ENCODE measurements at places on chromosomes 4 and X.

GRCh38 chr4:36020351-36020750 lies 224.0 kb downstream of the ARAP2 start:
- DNase-seq, result no peak

- no peak for DNase-seq
Observed at GRCh38 chr4:121989715-121990114, 37.9 kb upstream of the TRPC3 start.

DNA sequence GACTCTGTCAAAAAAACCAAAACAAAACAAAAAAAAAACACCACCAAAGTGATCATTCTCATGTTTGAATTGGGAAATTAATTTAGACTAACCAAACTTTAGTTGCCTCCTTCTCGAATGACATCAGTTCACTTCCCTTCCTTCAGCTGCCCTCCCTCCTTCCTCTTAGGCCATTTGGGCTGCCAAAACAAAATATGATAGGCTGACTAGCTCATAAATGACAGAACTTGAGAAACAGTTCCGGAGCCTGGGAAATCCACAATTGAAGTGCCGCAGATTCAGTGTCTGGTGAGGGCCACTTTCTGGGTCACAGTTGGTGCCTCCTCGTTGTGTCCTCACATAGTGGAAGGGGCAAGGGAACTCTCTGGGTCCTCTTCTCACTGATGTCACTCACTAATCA lies 16.1 kb upstream of the WAS start:
- DNase-seq, result no peak

DNA sequence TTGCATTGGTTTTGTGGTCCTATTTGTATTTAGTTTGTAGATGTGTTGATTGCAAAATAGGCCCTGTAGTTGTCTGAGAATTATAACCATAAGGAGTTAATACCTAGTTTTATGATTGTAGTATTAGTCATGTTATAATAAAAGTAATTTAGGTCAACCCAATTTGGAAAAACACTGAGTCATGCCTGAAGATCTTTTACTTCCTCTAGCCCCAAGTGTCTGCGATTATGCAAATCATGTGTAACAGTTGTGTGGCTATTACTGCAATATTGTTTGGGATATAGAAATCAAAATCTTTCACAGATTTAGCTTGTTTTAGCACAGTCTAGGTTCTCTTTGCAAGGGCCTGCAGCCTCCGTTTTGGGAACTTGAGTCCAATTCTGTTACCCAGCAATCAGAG lies 12.6 kb downstream of the SRD5A3 start:
- peak; percentile 50 for DNase-seq

GRCh38 chr4:150518559-150518958 lies 63.4 kb upstream of the MAB21L2 start:
- DNase-seq, result peak; percentile 48

- no peak for DNase-seq
Observed at GRCh38 chr4:52551487-52551886, 107.6 kb downstream of the USP46 start.

GRCh38 chrX:19086102-19086772 lies 36.0 kb downstream of the ADGRG2 start:
- no peak for DNase-seq

DNA sequence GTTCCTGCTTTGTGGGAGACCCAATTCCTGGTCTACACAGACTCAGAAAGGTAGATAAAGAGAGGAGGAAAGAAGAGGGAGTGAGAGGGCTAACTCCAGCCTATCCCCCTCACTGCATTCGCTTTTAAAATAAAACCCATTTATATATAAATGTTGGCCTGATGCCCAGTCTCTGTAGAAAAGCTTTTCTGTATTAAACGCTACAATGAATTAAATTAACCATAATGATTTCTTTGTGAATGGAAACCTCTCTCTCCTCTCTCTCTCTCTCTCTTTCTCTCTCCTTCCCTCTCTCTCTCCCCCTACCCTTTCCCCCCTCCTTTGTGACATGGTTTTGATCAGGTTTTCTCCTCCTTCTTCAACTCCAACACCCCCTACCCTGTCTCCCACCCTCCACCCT lies 34.8 kb downstream of the PJA1 start:
- DNase-seq, result no peak

GRCh38 chr4:67651536-67651935 lies 49.4 kb downstream of the UBA6 start:
- DNase-seq, result no peak

- no peak for DNase-seq
Observed at GRCh38 chr4:3420956-3421355, 20.8 kb upstream of the HGFAC start.

GRCh38 chr4:89837385-89837992 lies 528 bp upstream of the SNCA start:
- peak; percentile 25 for DNase-seq

DNA sequence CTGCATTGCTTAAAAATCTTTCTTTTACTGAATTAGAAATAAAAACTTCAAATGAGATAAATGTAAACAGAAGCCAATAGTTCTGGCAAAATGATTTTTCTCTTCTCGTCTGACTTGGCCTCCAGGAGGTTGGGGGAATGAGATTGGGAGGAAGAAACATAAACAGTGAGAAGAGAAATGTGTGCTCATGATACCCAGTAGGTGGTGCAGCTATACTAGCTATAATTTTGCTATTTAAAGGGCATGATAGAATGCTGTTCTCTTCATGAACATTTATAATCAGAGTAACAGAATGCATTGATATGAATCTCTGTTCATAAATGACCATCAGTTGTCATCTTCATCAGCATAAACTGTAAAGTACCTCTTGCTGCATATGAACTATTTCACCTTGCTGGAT lies 85.5 kb downstream of the TACR3 start:
- DNase-seq, result no peak

GRCh38 chrX:81208916-81209315 lies 7.0 kb downstream of the SH3BGRL start:
- DNase-seq, result no peak

GRCh38 chr4:41360921-41361793 lies 104.4 kb downstream of the UCHL1 start:
- no peak for DNase-seq

GRCh38 chrX:69387567-69388487 lies 116.3 kb upstream of the NALF2 start:
- peak; percentile 59 for DNase-seq

DNA sequence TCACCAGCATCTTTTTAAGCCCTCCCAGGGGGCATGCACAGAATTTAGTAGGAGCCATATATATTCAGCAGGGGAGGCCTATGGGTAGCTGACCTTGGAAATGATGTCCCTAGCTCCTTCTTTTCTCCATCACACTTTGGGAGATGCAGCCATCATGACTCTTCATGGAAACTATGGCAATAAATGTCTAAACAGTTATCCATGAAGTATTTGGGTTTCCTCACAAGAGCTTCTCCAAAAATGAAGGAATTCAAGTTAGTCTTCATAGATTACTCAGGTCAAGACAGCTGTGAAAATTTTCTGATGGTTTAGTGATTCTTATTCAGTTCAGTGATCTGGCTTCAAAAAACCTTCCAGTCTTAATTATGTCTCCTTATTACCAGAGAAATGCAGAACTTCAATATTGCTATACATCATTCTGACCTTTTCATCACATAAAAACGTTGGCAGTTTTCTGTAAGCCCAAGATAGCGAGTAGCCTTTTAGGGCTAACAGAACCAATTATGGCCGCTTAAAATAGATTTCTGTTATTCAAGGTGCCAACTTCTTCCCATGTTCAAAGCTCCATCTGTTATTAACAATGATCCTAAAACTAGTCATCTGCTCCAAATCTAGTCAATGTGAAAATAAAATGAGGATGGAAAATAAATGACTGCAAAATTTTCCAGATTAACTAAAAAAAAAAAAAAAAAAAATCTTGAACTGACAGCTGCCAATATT lies 52.5 kb downstream of the TMEM156 start:
- no peak for DNase-seq

DNA sequence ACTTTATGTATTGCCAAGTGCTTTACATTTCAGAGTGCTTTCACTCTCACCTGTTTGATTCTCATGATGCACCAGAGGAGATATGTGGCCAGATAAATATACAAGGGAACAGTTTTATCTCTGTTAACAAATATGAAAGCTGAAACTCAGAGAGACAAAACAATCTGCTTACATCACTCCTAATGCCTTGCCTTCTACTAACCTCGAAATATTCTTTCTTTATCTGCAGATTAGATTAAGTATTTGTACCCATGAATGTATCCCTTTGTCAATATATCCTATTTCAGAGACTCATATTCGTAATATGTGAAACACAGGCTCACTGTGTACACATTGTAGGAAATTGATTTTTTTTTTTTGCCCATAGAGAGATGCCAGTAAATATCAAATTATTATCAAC lies 178.1 kb downstream of the NWD2 start:
- DNase-seq, result no peak

DNA sequence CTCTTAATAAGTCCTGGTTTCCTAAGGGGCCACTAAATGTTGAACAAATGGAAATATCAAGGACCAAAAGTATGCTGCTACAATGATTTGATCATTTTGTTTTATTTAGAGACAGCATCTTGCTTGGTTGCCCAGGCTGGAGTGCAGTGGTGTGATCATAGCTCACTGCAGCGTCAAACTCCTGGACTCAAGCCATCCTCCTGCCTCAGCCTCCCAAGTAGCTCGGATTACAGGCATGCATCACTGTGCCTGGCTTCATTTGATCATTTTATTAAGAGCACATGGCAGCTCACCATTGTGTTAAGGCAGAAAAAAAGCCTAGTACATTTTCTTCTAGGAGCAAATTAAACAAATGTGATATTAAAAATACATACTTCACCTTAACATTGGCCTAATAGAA lies 52.7 kb downstream of the DCLK2 start:
- DNase-seq, result no peak

- no peak for DNase-seq
Observed at GRCh38 chr4:63325140-63325539, 1084.1 kb downstream of the TECRL start.

DNA sequence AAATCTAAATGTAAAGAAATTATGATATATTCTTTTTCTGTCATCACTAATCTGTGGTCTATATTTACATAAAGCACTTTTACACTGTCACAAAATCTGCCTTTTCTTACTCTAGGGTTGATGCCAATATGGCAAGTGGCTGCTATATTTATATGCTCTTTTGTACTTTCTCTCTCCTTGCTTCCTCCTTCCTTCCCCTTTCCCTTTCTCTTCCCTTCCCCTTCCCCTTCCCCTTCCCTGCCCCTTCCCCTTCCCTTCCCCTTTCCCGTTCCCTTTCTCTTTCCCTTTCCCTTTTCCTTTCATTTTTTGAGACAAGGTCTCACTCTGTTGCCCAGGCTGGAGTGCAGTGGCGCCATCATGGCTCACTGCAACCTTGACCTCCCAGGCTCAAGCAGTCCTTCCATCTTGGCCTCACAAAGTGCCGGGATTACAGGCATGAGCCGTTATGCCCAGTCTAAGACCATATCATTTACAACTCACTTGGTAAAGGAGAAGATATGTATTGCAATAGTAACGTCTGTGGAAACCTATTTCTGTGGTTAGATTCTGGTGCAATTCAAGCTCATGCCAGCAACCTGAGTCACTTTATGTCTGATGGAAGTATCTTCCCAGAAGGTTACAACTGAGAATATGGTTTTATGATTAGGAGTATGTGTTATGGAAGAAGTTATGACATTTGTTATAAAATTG lies 13.9 kb upstream of the PLAC8 start:
- DNase-seq, result no peak

DNA sequence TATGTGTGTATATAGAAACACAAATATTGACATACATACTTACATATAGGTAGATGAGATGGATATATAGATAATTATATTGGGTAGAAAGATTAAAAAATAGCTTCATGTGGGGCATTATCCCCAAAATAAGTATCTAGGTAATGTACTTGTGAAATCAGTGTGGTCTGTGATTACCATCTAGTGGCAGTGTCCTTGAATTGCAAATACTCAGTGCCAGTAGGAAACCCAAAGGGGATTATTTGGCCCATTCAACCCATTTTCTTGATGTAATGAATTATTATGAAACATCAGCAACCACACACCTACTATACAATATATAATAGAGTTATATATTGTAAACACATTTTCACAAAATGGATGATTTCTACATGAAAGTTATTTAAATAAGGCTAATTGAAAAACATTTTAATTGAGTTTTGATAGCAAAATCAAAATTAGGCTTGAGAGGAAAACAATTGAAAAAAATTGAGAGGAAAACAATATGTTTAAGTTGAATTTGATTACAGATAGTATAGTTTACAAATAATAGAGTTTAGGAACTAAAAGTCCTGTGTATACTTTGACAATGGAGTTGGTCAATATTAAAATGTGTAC lies 389.4 kb downstream of the GALNTL6 start:
- peak; percentile 1 for DNase-seq

- no peak for DNase-seq
Observed at GRCh38 chrX:9037296-9037695, 3.4 kb upstream of the FAM9B start.

GRCh38 chr4:6404611-6405396 lies 67.6 kb downstream of the PPP2R2C start:
- DNase-seq, result no peak

DNA sequence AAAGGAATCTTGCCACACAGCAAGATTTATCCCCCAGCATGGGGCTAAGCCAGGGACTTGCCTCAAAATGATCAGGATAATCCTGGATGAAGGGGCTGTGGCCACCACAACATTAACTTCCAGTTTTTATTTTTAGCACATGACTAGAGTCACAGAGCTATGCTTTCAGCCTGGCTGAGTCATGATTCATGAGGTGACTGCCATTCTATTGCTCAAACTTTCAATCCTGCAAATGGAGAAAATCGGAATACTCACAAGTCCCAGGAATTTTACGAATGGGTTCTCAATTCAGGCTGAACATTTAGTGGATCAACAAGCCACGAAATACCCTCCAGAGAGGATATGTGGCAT lies 70.7 kb upstream of the HPGD start:
- DNase-seq, result no peak

- no peak for DNase-seq
Observed at GRCh38 chr4:996030-996996, 3.1 kb upstream of the SLC26A1 start.

GRCh38 chr4:107120661-107121060 lies 84.5 kb upstream of the DKK2 start:
- no peak for DNase-seq

DNA sequence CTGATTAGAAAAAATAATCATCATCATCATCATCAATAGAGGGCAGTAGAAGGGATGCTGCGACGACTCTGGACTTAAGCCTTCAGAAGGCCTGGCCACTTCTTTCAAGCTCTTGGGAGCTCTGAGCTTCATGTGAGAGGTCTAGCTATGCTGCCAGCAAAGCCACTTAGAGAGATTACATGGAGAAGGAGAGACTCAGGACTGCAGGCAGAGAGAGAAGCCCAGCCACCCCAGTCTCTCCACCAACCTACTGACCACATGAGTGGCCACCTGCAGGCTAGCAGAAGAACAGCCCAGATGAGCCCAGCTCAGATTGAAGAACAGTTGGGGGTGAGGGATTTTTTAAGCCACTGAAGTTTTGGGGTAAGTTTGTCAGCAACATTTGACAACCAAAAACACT lies 17.1 kb upstream of the TMEM150C start:
- DNase-seq, result no peak

- peak; percentile 74 for DNase-seq
Observed at GRCh38 chr4:99763635-99764101, 53.0 kb upstream of the DAPP1 start.

DNA sequence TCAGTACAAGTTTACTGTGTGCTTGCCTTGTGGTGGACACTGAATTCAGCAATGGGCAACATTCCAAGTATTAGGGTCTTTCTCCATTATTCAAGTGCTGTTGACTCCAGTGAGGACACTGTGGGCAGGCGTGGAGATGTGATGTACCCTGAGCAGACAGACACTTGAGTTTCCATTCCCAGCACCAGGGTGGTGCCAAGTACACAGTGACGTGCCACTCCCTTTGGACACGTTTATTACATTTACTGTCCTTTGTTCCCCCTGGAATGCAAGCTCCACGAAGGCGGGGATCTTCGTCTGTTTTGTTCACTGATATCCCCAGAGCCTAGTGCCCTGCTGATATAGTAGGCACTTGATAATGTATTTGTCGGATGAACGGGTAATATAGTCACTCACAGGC lies 130.6 kb upstream of the STX18 start:
- no peak for DNase-seq

Measured in activated CD4-positive, alpha-beta T cell treated with anti-CD3 and anti-CD28 coated beads, Interleukin-2, Interleukin-6, amounts not matched to agents 100 ng/mL and 50 ng/mL, durations not matched to agents 16 hours and 8 hours (primary cell).